ENCODE measurements at places on chromosomes 1 and 21.

- DNase-seq, result no peak
These were observed 5.0 kb downstream of the TOR1AIP2 start for GRCh38 chr1:179872558-179872957.

DNA sequence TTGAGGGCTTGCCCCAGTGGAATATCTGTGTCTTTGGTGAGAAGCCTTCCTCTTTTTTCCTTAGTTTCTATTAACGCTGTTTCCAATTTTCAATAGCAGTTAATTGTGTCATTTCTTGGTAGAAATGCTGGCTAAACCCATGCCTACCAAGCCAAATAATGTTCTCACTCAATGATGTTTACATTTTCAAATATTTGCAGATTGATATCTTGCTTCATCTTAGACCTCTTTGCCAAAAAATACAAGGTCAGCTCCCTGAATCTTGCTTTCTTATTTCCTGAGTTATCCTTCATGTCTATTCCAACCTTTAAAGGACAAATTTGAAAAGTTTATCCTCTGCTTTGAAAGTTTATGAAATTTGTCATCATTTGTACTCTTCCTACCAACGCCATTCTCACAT is 5.1 kb downstream of the KCNJ15 start:
- no peak for DNase-seq

DNA sequence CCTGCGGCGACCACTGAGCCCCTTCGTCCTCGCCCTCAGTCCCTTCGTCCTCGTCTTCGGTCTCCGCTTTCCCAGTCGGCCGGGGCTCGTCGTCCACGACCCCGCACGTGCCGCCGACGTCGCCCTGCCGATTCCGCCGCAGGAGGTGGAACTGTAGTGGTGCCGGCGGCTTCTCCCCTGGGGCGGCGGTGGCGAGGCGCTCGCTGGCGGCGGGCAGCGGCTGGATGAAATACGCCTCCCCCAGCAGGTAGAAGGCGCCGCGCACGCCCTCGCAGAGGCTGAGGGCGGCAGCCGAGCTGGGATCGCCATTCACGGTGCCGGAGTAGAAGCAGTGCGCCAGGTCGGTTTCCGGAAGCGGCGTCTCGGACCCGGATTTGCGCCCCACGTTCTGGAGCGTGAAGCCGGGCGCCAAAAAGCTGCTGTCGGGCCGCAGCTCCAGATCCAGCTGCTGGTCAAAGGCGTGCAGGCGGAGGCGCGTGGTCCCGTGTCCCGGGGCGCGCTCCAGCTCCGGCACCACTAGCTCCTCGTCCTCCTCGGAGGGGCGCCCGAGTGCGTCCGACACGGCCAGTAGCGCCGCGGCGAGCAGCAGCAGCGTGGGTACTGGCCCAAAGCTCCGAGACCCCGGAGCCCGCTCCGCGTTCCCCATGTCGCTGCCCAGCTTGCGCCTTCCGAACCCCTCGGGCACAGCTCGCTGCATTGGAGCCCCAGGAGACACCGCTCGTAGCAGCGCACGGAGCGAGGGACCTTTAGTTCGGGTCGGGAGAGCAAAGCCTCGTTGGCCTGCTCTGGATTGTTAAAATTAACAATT is 747 bp downstream of the ADAMTS1 start:
- DNase-seq, result no peak

GRCh38 chr1:58762806-58763205 is 21.0 kb downstream of the JUN start:
- DNase-seq, result no peak

DNA sequence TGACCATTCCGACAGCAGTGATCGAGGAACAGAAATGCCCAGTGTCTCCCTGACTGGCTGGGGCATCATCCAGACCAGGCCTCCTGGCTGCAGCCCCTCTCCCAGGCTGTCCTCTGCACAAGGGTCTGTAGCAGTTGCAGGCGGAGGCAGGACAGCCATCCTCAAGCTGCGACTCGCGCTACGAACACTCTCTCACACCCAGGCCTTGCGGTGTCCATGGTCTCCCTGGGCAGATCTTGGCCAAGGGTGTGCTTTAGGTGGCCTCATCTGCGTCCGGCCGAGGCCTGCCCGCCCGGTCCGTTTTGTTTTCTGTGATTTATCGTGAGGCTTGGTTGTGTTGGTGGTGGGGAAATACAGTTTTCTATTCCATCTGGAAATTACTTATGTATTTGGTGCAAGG is 15.7 kb downstream of the FTCD start:
- DNase-seq, result no peak

GRCh38 chr21:34670962-34671348 is 2.2 kb downstream of the CLIC6 start:
- no peak for DNase-seq

DNA sequence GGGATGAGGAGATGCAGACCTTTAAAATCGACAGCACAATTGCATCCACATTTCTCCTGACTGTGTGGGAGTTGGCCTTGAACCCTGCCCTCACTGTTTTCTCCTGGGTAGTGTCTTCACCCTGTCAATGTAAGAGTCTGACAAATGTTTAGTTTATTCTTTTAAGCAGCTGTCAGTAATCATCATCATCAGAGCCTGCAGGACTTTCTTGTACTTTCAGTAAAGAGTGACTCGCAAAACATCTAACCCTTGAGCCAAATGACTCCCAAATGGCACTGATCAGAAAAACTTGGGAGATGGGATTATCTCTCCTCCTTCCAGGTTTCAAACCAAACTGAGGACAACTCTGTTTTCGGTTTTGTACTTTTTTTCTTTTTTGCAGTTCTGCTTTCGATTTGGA is 460.2 kb downstream of the KIF26B start:
- DNase-seq, result no peak

- no peak for DNase-seq
These were observed 34.6 kb upstream of the GRIK3 start for GRCh38 chr1:37068897-37069296.

DNA sequence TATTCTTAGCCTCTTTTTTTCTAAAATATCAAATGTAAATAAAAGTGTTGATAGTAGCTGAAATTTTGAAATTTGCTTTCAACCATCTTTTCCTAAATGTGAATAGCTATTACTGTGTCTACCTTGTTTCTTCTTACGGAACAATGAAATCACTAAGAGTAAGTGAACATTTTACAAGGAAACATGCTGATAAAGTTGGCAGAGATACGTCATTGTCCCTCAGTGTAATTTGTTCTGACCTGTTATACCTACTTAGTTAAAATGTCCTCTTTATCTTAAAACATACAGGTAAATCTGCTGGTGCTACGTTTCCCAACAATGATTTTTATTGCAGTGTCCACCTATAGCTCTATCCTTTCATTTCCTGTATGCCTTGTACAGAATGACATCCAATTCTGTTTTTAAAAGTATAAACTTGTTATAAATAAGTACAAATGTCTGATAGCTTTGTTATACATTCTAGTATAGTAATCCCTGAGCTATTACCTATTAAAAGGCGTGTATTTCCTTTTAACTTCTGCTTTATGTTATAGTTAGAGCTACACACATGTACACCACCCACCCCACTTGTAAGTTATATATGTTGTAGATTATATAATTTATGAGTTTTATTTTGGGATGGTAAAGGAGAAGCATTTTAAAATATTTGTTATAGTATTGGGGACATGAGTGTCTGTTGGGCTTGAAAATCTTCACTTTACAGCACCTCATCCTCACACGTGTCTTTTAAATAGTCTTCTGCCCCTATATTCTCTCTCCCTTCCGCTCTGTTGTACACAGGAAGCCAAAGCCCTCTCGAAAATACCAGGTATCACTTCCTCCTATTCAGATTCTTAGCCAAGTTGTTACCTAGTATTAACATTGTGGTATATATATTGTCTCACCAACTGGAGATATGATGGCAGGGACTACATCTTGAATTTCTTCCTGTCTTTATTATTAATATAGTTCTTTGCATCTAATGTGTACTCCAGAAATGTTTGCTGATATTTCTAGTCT is 25.2 kb downstream of the LAMC1 start:
- no peak for DNase-seq

GRCh38 chr1:228417483-228418203 is 982 bp upstream of the TRIM17 start:
- no peak for DNase-seq

GRCh38 chr21:44555200-44555875 is 3.3 kb downstream of the KRTAP10-3 start:
- DNase-seq, result no peak

- no peak for DNase-seq
These were observed 6.7 kb upstream of the ELOA start for GRCh38 chr1:23736437-23737134.

GRCh38 chr1:3337798-3338724 is 116.4 kb upstream of the ARHGEF16 start:
- no peak for DNase-seq

- no peak for DNase-seq
These were observed 1.6 kb upstream of the BSND start for GRCh38 chr1:54996869-54997710.

- DNase-seq, result no peak
These were observed 15.9 kb downstream of the PEA15 start for GRCh38 chr1:160221089-160221488.

- no peak for DNase-seq
These were observed 7.6 kb downstream of the PAX7 start for GRCh38 chr1:18637962-18638834.

DNA sequence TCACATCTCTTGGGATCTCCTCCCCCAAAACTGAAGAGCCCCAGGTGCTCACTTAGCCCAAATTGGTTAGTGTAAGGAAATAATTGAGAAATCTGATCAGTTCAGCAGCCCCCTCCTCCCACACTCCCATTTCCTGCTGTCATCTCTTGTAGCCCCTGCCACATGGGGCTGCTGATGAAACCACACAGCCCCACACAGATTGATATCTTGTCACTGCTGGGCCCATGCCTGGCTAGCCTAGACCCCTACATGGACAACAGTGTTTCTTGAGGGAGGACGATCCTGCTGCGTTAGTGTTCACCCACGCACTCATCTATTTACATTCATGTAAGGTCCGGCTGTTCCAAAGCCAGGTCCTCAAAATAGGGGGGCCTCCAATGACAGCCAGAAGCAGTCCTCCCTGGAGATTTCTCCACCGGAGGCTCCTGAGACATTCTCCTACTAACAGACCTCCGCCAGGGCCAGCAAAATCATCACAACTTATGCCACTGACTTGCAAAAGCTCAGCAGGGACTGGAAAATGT is 23.9 kb upstream of the RXRG start:
- DNase-seq, result no peak

DNA sequence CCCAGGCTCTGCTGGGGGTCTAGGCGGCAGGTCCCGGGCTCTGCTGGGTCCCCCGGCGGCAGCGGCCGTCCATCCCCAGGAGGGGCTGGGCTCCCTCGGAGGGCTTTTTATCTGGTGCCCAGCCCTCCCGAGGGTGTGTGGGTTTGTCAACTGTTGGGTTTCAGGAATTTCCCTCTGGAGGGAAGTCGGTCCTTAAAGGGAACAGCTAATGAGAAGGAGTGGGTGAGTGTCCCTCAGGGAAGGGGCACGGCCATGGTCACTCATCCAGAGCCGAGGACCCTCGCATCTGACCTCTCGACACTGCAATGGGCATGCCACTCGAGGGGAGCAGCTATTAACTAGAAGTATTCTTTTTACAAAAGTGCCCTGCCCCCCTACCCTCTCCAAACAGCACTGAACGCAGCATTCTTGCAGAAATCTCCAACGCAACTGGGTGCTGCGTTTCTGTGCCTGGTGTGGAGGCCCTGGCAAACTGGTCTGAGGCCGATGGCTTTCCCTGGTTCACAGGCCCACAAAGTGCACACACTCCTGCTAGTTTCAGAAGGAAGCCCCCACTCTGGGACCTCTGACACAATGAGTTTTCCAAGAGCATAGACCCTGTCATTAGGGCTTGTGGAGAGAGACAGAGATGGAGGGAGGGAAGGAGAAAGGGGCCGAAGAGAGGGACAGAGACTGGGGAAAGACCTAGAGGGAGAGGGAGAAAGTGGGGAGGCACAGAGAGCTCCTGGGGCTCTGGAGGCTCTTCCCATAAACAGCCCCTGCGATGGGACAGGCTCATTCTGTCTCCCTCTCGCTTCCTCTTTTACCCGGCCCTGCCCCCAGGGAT is 1.0 kb upstream of the TSPEAR start:
- DNase-seq, result no peak

- DNase-seq, result no peak
These were observed 18.4 kb downstream of the HHAT start for GRCh38 chr1:210347112-210347511.

- peak; percentile 94 for DNase-seq
These were observed 16.9 kb downstream of the PTPRF start for GRCh38 chr1:43547538-43548072.

- DNase-seq, result no peak
These were observed 35.3 kb downstream of the RERE start for GRCh38 chr1:8782001-8782620.

DNA sequence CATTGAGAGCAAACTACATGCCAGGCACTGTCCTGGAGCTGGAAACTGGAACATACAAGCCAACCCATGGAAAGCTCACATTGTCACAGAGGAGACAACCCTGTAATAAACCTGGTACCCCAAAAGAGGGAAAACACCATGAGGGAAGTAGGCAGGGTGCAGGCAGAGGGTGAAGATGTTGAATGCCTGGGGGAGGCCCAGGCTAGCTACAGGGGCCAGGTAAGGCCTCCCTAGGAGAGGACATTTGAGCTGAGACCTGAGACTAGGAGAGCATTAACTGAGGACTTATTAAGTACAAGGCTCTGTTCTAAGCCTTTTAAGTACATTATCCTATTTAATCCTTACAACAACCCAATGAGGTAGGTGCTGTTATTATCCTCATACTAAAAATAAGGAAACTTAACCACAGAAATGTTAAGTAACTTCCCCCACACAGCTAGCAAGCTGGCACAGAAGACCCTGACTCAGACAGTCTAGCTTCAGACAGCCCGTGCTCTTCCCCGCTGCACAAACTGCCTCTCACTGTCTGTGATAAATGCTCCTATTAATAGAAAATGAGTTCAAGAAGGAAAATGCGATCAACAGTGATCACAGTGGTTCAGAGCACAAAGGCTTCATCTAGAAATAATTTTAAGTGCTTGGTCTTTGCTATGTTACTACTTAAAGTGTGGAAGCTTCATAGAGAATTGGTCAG is 41.8 kb downstream of the ZNF281 start:
- DNase-seq, result no peak

GRCh38 chr1:109263597-109264378 is 14.4 kb downstream of the CELSR2 start:
- peak; percentile 36 for DNase-seq

Data from NCI-H510A treated with DMSO at 0.1 percent for 48 hours (cell line).